ENCODE measurements at places on chromosomes 5 and 9.

- DNase-seq = no peak
These were observed 19.4 kb downstream of the PSMB7 start for GRCh38 chr9:124395826-124396225.

GRCh38 chr9:14957109-14957508 is 46.9 kb upstream of the FREM1 start:
- no peak for DNase-seq

DNA sequence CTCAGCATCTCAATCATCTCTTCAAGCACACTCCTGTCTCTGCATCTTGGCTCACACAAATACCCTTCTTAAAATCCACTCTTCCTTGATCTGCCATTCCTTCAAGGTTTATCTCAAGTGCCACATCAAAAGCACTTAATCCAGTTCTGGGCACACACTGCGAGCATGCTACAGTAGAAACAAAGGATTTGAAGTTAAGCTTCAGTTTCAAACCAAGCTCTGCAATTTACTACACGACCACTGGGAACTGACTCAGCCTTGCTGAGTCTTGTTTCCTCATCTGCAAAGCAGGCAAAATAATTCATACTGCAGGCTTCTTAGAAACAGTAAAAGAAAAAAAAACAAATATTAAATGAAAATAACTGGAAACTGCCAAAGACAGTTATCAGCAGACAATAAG is 50.5 kb upstream of the CTNNAL1 start:
- no peak for DNase-seq

DNA sequence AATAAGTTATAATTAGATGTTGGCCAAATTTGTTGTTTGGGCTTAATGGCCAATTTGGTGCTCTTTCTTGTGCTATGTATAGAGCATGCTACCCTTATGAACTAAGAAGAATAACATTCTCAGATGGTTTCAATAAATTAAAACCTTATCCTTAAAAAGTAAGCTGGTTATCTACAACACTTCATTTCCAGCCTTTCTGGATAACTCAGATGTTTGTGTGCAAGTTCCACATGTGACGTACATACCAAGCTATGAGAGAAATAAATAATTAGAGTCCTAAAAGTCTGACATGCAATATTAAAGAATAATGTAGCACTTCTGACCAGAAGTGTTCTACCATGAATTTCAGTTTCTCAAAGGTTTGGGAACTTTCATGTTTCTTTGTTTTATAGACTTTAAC is 11.7 kb downstream of the MTREX start:
- no peak for DNase-seq

DNA sequence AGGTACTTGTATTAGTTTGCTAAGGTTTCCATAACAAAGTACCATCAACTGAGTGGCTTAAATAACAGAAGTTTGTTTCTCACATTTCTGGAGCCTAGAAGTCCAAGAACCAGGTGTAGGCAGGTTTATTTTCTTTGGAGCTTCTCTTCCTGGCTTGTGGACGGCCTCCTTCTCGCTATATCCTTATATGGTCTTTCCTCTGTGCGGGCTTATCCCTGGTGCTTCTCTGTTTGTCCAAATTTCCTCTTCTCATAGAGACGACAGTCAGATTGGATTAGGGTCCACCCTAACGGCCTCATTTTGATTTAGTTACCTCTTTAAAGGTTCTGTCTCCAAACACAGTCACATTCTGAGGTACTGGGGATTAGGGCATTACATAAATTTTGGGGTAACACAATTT is 88.3 kb downstream of the RMI1 start:
- no peak for DNase-seq

- no peak for DNase-seq
These were observed 184.5 kb downstream of the MRPS30 start for GRCh38 chr5:44993286-44993685.

DNA sequence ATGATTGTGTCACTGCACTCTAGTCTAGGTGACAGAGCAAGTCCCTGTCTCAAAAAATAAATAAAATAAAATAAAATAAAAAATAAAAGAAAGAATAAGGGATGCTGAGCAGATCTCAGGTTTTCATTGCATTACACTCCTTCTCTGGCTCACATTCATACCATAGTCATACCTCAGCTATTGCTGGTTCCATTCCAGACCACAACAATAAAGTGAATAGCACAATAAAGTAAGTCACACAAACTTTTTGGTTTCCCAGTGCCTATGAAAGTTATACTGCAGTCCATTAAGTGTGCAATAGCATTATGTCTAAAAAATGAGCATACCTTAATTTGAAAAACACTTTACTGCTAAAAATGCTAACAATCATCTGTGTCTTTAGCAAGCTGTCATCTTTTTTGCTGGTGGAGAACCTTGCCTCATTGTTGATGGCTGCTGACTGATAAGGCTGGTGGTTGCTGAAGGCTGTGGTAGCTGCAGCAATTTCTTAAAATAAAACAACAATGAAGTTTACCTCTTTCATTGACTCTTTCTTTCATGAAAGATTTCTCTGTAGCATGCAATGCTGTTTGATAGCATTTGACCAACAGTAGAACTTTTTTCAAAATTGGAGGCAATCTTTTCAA is 415.7 kb downstream of the ZNF608 start:
- DNase-seq = no peak

Measured in esophagus muscularis mucosa (tissue), 4 donors.